Myocyte (in vitro differentiated cells): ENCODE measurements at places on chromosomes 3 and 15.

DNA sequence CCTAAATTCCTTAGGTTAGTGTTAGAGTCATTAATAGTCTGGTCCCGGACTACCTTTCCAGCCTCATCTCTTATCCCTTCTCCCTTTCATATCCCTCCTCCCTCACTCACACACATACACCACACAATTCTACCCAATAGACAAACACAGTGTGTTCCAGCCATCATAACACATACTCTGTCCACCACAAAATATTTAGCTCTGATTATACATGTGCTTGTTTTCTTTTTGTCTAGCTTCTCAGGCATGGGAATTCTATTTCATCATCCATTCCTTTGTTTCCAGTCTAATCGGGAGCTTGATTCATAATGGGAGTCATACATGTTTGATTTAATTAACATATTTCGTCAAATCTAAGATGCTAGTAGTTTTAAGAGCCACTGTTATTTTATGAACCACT, 161.8 kb upstream of the BFSP2 start:
- no peak for DNase-seq

DNA sequence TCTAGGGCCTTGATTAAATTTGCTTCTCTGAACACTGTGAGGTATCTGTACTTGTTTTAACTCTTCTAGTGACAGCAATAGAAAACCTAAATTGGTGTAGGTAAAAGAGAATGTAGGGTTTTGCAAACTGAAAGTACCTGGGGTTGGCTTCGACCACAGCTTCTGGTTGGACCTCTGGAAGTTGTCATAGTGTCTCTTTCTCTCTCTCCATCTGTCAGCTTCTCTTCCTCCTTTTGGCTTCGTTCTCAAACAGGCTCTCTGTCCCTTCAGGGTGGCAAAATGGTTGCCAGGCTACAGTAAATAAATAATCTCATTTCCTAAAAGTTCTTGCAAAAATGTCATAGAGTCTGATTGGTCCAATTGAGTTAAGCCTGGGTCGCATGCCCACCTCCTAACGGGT, 149.3 kb upstream of the CTDSPL start:
- no peak for DNase-seq

GRCh38 chr3:141266797-141267555, 35.4 kb downstream of the PXYLP1 start:
- no peak for DNase-seq

GRCh38 chr15:38130740-38131498, 121.7 kb upstream of the SPRED1 start:
- DNase-seq, result peak; percentile 93

GRCh38 chr15:69414701-69415167, 585 bp downstream of the KIF23 start:
- peak; percentile 91 for DNase-seq

DNA sequence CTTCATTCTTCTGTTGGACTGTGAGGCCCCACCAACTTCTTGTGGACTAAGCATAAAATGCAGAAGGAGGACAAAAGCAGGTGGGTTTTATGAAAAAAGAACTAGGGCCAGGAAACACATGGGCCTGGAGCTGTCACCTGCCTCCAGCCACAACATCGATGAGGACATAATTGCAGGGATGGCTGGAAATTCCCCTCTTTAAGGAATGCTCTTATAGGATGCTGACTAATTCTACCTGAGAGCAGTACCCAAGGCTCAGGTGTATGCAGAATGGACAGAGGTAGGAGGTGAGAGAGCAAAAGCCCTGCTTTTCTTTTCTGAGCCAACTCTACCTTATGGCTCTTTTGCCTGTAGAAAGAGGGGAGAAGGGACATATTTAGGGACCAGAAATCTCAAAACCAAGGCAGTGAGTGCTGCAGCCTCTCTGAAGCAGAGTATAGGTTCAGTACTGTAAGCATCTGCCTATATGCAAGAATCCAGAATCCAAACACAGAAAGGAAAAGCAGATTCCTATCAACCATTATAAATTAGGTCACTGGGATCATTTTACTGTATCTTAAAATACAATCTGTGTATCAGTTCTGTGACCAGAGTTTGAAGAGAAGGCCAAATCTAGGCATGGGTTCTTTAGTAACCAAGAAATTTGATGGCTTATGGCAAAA, 205.3 kb upstream of the WNT5A start:
- DNase-seq, result no peak

- no peak for DNase-seq
These were observed 46.6 kb upstream of the SEC13 start for GRCh38 chr3:10367506-10367905.

GRCh38 chr15:84605554-84605882, 4.7 kb downstream of the ZSCAN2 start:
- DNase-seq, result no peak

GRCh38 chr3:10106919-10107318, 1.1 kb downstream of the FANCD2OS start:
- DNase-seq, result no peak

- DNase-seq, result peak; percentile 5
These were observed 772.7 kb downstream of the PDCD6IP start for GRCh38 chr3:34570916-34571705.

DNA sequence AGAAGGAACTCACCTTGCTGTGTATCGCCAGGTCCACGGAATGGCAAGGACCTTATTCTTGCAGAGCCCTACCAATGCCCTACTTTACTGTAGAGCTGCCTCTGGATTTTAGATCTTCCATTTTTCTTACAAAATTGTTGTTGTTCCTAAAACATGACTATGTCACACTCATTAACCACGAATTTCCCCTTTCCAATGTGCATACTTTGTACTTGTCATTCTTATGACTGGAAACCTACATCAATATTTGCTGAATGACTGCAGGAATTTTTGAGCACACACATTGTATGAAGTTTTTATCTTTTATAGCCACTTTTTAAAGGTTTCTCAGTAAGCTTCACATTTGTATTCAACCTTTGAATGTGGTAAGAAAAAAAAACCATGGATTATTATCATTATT, 35.9 kb upstream of the CMSS1 start:
- no peak for DNase-seq

DNA sequence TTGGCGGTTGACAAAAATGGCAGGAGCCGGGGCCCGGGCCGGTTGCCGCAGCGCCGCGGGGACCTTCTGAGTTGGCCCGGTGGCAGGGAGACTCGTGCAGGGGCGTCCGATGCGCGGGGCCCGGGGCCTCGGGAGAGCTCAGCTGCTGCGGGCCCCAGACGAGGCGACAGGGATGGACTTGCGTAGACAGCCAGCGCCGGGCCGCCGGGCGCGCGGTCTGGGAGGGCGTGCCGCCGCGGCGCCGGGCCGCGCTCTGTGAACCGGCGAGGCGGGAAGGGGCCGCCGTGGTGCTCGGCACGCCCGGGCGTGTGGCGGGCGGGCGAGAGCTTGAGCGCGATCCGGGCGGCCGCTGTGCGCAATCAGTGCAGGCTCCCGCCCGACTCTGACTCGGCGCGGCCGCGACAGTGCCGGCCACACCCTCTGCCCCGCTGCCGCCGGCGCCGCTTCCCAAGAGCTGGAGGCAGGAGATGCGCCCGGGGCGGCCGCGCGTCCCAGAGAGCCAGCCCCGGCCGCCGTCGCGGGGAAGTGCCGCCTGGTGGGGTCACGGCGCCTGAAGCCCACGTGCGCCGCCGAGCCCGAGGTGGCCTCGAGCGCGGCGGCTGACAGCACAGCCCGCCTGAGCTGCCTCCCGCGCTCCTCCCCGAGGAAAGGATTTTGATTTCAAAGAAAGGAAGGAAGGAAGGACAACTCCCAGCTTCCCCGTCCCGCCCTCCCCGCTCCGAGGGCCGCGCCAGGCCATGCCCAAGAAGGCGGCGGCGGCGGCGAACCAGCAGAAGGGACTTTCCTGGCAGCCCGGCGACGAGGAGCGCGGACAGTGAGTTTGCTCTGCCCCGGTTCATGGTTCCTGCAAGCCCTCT, 657 bp downstream of the TLNRD1 start:
- DNase-seq, result peak; percentile 61

DNA sequence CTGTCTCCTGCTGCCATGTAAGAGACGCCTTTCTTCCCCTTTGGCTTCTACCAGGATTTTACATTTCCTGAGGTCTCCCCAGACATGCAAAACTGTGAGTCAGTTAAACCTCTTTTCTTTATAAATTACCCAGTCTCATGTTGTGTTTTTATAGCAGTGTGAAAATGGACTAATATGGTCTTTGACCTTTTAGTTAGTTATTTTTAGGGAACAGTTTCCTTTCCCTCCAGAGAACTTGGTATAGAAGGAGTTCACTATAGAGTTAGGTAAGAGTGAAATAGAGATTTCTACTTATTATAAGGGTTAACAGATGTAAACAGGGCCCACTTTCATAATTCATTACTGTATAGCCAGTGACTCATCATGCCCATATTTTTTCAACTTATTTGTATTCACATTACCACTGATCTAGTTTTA, 170.9 kb downstream of the UNC13C start:
- DNase-seq, result peak; percentile 1

- DNase-seq, result no peak
These were observed 30.4 kb downstream of the COLQ start for GRCh38 chr3:15491143-15491542.

GRCh38 chr3:40103829-40104228, 205.7 kb upstream of the EIF1B start:
- no peak for DNase-seq
